NCI-H2081 (cell line): ENCODE measurements at places on chromosomes 3 and 15.

DNA sequence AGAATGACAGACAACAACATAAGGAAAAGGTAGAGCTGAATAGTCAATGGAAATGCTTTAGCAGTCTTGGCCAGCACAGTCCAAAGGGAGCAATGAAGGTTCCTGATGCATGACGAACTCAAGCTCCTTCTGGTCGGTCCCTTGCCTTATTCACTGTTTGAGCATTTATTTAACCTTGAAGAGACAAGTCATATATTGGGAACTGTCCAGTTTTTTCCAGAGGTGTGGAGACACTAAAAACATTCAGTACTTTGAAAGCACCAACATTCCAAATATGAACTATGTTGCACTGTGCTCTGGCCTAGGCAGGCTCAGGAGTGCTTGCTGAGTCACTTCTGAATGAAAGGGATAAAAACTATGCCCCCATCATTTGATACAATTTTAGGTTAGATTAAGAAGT is 384.8 kb downstream of the MECOM start:
- DNase-seq, result no peak

- DNase-seq, result peak; percentile 31
Measured at GRCh38 chr15:41772720-41773331, 1.5 kb upstream of the MAPKBP1 start.

- no peak for DNase-seq
Measured at GRCh38 chr3:186882881-186883685, 40.6 kb downstream of the ADIPOQ start.

GRCh38 chr15:52417521-52417920 is 111.2 kb downstream of the MYO5A start:
- no peak for DNase-seq

DNA sequence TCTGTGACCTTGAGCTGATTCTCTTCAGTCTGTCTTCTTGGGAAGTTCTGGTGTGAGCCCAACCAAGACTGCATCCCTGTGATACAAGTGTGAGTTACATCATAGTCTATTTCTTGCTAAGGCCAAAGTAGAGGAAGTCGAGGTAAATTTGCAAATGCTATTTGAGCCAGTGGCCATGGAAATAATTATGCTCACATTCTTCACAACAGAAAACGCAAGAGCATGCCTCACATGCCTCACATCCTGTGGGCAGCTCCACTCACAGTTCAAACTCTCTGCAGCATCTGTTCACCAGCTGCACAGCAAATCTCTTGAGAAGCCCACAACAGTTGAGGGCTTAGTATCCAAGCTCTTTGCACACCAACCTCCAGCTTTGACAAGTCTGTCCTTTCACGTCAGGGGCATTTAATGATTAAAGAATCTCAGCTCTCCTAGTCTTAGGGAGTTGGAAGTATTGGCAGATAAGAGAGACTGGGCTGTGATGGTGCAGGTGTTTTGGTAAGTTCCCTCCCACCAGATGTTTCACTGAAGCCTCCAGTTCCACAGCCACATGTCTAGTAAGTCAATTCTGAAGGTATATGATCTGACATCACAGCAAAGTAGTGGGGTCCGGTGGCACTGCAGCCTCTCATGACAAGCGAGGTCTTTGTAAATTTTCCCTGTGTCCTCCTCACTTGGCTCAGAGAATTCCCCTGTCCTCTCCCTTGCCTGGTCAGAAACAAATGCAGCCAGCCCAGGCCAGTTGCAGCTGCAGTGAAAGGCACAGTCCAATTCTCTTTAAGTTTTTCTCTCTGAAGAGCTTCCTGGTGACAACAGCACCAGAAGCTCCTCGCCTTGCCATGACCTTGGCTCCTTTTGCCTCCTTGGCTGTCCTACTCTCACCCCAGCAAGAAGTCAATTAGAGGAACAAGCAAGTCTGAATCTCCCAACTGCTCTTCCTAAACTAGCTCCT is 166.1 kb downstream of the SSR3 start:
- DNase-seq, result no peak

GRCh38 chr15:97168704-97169475 is 791.6 kb upstream of the ARRDC4 start:
- peak; percentile 53 for DNase-seq

DNA sequence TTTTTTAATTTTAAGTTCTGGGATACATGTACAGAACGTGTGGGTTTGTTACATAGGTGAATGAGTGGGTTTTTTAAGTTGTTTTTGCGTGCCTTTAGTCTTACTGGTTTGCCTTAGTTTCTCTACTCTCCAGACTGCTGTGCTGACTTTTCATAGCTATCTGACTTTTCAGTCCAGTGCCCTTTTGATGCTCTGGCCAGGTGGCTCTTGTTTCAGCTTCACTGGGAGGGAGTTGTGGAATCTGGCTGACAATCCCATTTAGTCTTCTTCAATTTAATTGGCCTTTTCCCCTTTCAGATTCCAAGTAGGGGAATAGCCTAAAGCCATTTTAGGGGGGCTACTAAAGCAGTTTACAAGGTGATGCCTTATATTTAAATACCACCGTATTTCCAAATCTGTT is 30.1 kb downstream of the FNDC3B start:
- DNase-seq, result no peak

DNA sequence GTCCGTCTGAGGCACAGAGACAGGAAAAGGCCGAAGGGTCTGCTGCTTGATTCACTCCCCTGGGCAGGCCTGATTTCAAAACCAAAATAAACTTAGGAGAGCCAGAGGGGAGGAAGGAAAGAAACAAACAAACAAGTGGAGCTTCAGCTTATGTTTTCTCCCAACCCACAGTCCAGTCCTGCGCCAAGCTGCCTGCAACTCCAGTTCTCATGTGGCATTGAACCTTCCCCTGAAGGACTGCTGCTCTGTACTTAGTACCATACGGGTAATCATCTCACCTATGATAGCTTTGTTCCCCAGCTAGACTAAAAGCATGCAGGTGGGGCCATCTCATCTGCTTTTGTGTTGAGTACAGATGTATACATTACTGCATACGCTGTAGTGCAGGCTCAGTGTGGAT is 236.4 kb downstream of the THRB start:
- no peak for DNase-seq

GRCh38 chr15:53831907-53832770 is 72.7 kb upstream of the WDR72 start:
- DNase-seq, result no peak

DNA sequence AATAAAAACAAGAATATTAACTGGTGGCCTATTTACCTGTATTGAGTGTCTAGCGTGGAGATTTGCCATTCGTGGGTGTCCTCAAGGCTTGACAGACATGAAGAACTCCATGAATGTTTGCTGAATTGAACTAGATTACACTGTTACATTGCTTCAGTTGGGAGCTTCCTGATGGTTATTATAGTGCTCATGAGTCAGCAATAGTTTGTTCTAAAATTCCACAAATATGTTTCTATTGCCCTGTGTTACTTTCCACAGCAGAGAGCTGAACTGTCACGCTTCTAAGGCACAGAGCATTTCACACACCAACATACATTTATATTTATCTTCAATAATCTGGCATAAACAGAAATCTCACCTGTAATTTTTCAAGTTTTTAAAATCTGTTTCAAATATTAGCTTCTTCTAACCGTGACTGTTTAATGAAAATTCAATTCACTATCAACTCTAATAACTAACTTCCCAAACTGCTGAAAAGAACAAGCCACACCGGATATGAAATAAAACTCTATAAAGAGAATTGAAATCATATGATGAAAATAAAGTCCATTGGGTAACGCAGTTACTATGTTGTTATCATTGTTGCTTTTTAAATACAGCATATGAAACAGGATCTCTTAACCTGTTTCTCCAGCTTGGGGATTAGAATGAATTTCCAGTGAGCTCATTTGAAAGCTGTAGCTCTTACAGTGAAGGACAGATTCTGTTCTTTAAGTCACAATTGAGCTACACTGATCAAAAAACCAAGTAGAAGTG is 61.2 kb upstream of the MCF2L2 start:
- no peak for DNase-seq

DNA sequence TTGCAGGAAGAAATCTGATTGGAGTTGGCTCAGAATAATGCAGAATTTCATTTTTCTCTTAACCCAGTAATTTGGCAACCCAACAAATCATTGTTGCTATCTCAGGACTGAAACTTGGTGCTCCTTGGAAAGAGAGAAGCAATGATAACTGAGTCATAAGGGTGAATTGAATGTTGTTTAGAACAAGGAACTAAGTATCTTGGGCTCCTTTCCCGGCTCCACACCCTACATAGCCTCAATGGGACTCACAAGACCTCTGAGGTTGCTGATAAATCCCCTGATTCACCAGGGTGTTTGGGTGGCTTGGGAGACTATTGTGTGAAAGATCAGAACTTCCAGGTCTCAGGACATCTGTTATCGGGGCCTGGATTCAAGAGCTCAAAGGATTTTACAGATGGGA is 7.8 kb upstream of the RAB8B start:
- no peak for DNase-seq

- DNase-seq, result peak; percentile 98
Measured at GRCh38 chr3:61901986-61902385, 340.6 kb downstream of the PTPRG start.

- no peak for DNase-seq
Measured at GRCh38 chr3:157311633-157312375, 124.8 kb upstream of the PTX3 start.

- no peak for DNase-seq
Measured at GRCh38 chr3:69338911-69339310, 47.0 kb downstream of the FRMD4B start.

GRCh38 chr3:112464264-112464663 is 35.0 kb downstream of the BTLA start:
- no peak for DNase-seq

DNA sequence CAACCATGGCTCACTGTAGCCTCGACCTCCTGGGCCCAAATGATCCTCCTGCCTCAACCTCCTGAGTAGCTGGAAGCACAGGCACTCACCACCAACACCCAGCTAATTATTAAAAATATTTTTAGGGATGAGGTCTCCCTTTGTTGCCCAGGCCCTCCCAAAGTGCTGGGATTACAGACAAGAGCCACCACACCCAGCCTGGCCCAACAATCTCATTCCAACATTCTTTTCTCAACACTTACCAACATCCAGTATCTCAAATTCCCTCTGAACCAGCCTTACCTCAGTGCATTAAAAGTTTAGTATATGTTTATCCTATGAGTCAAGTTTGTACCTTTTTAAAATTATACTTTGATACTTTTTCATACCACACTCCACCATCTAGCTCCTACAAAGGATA is 25.0 kb downstream of the ANXA2 start:
- no peak for DNase-seq

GRCh38 chr3:138649134-138649533 is 40.6 kb downstream of the FAIM start:
- no peak for DNase-seq

DNA sequence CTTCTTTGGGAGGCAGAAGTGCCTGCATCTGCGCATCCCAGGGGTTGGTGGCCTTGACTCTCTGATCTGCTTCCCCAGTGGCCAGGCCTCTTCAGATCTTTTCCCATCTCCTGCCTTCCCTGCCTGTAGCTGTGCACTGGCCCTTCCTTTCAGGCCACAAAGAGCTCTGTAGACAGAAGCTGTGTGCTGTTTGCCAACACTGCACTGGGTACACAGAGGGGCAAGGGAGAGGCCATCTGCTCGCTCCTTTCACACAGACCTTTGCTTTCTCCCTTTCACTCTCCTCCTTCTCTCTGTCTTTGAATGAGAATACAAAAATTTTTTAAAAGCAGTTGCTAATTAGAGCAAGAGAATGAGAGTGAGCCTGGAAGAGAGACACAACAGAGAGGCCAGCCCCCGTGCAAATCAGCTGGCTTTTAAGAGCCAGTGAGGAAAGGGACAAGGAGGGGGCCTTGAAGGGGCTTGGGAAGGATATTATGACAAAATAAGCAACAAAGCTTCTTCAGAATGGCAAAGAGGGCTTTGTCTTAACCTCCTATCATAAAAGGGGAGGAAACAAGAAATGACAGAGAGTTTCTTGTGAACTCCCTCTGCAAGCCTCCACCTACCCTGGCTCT is 170.9 kb downstream of the EPHB1 start:
- peak; percentile 49 for DNase-seq

- DNase-seq, result no peak
Measured at GRCh38 chr3:64343689-64344430, 118.6 kb upstream of the PRICKLE2 start.

- no peak for DNase-seq
Measured at GRCh38 chr3:3192286-3192675, 12.8 kb upstream of the CRBN start.

- DNase-seq, result no peak
Measured at GRCh38 chr15:77282333-77282732, 137.6 kb downstream of the PEAK1 start.
